ENCODE measurements at places on chromosomes 5 and 9.

DNA sequence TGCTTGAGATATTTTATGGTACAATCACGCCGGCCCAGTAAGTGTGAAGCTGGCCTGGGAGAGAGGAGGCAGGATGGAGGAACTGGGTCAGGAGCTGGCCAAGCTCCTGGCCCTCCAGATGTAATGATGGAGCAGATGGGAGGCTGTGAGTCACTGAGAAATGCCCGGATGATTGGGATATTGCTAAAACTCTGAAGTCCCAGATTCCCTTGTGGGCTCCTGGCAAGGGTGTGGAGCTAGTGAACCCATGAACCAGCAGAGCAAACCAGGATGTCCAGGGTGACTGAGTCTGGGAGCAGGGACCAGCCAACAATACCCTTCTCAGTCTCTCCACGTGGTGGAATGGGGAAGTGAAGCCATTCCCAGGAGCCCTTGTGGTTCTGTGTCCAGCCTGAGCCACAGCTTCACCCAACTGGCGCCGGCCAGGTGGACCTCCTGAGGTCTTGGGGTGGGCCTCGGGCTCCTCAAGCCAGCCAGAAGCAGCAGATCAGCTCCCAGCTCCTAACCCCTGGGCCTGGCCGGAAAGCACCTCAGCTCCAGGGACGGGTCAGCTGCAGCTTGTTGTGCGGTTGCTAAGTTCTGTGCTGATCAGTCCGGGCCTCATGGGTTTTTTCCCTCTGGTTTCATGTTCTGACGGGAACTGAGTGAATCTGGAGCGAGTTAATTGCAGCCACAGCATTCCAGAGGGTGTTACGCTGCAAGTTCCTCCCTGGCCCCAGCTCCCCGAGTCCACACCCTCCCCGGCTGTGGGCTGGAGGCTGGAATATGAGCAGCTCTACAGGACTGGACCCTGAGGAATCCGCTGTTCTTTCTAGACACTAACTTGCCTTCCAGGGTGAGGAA, 37.6 kb downstream of the DUSP1 start:
- peak; percentile 99 for DNase-seq

- peak; percentile 45 for DNase-seq
These were observed 66.3 kb downstream of the ANKRD55 start for GRCh38 chr5:56166671-56167385.

DNA sequence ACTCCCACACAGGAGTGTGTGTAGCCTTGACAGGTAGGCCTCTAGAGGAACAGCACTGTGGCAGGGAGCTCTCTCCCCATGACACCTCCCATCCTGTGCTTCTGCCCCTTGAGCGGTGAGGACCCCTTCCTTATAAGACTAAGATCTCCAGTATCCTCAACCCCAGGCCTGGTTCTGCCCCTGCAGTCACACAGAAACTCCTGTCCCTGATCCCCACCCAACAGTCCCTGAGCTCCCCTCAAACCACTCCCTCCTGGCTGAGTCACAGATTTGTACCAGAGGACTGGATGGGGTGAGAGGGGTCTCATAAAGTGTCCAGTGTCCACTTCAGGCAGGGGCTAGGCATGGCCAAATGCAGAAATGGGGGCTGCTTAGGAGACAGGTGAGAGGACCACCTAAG, 47.8 kb upstream of the CDKN2AIPNL start:
- DNase-seq: no peak

DNA sequence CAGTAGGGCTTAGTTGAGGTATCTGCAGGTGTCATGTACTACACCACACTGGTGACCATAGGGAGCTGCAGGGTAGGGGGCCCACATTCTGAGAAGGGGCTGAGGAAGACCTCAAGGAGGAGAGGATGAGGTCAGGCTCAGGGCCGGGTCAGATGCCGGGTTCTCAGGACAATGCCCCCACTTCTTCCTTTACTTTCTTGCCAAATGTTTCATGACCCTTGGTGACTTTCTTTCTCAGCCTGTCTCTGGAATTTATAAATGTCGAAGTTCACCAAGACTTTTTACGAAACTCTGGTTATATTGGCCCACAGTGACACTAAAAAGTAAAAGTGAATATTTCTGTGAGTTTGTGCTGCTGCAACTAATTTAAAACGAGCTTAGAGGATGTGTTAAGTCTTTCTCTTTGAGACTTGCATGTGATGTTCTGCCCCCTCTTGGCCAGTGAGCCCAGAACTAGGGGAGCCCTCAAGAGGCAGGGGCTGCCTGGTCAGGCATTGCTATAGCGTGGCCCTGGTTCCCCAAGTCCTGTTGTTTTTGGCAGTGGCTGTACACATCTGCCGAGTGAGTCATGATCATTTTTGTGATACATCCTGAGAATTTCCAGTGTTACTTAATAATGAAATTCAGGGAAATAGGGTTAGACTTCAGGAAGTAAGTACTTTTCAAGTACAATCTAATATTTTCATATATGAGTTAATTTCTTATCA, 11.2 kb downstream of the ACO1 start:
- DNase-seq: peak; percentile 93

GRCh38 chr5:75113354-75114113, 61.2 kb upstream of the GCNT4 start:
- no peak for DNase-seq

DNA sequence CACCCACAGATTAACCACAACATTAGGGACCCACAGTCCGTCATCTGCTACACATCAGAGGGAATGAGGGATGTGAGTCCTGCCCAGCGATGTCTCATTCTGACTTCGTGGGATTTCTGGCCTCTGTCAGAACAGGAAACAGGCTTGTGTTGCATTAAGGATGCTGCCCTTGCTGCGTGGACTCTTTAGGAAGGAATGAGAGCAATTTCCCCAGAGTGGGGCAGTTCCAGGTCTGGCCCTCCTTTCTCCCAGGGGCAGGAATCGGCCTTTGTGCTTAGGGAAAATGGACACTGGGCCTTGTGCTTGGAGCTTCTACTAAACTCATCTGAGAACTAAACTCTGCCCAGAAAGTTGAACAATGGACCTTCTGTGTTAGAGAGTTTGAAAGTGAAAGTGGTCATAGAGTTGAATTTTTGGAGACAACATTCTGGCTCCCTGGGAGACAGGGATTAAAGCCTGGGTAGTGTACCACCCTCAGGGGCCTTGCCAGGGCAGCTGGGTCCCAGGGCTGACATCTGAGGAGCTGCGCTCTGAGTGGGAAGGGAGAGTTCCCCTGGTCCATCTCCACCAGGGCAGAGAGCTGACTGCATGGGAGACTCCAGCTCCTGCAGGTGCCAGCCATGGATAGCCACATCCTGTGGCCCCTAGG, 37.8 kb upstream of the S1PR3 start:
- DNase-seq: peak; percentile 85

- DNase-seq: peak; percentile 84
These were observed 363.3 kb upstream of the RPS23 start for GRCh38 chr5:82641331-82642003.

- DNase-seq: no peak
These were observed 62.2 kb downstream of the EPB41L4B start for GRCh38 chr9:109258481-109259302.

DNA sequence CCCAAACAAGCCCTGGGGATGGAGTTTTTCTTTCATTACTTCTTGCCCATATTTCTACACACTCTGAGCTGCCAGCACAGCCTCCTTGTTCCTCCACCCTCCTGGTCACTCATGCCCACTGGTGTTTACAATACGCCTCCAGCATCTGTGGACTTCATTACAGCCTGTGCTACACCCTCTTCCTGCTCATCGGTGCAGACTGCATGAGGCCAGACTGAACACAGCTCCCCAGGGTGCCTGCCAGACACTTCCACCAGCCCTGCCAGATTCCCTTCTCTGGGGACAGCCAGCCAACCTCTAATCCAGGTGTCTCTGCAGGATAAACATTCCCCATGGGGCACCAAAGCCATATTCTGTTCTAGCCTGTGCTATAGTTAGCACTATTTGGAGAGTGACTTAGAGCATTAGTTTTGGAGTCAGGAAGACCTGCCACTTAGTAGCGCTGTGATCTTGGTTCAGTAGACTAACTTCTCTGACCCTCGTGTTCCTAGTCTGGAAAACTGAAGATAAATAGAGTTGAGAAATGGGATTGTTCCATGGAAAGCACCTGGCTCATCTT, 163.8 kb upstream of the KLF4 start:
- no peak for DNase-seq

DNA sequence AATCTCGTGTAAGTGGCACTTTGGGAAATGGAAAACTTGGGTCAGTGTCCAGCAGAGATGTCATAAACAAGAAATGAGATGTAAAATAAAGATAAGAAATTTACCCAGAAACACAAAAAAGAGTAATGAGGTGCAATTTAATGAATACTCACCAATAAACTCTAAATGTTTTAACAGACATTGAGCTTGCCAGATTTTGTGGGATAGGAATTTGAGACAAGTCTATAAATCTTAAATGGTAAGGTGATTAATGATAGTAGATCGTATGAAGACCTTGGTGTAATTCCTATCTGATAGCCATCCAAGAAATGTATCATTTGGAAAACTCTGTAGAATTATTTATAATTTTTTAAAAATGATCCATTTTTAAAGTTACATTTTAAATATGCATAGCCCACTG, 682.4 kb downstream of the MAT2B start:
- DNase-seq: no peak

GRCh38 chr5:133193794-133194193, 142.0 kb downstream of the HSPA4 start:
- DNase-seq: no peak

DNA sequence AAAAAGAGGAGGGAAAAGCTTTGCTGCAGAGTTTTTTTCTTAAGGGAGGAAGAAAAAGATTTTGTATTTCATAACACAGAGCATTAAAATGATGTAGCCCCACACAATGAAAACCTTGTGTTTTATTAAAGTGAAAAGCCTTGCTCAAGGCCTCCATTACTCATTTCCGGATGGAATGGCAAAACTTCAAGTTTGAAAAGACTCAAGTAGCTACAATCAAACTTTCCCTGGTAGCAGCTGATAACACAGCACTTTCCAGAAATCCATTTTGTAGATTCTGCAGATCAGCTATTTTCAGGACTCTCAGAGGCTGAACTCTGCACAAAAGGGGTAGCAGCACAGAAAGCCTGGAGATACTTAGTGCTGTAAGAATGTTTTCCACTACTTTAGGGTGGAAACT, 374.8 kb downstream of the NFIB start:
- DNase-seq: peak; percentile 77

DNA sequence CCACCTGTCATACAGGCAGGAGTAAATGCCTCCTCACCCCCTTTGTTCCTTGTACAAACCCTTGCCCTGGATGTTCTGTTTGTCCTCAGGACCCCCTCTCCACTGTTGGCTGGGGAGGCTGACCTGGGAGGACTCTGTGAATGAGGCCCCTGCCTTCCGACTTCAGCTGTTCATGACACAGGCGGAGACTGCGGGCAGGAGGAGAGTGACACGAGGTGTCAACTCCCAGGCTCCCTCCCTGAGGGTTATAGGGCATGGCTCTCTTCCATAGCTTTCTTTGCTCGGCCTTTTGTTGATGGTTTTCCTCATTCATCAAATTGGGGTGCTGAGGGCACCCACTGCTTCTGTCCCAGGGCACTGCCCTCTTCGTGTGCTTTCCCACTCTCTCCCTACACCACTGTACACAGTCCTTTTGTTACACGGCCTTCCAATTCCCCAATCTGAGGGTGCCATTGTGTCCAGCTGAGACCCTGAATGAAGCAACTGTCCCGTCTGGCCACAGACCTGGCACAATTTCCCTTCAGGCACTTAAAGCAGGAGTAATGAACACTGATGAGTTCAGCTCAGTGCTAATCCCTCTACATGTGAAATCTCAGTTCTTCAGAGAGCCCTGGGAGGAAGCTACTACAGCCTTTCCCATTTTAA, 33.8 kb downstream of the KCNIP1 start:
- DNase-seq: no peak

DNA sequence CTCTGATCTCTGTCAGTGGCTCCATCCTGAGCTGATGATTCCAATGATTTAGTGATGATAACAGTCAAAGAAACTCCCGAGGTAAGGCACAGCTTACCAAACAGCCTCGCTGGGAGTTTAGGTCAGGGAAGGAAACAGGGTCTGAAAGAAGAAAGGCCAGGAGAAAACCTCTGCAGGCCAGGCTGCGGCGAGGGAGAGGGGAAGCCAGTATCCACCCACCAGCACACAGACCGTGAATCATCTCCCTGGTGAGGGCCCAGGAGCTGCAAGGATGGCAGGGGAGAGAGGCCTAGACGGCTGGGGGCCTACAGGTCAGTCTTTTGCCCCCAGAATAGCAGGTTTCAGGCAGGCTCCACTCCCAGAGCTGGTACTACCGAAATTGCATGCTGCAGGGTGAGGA, 590.5 kb downstream of the CCDC171 start:
- DNase-seq: no peak

Measured in EH (cell line).